ENCODE measurements at places on chromosomes 7 and 10.

DNA sequence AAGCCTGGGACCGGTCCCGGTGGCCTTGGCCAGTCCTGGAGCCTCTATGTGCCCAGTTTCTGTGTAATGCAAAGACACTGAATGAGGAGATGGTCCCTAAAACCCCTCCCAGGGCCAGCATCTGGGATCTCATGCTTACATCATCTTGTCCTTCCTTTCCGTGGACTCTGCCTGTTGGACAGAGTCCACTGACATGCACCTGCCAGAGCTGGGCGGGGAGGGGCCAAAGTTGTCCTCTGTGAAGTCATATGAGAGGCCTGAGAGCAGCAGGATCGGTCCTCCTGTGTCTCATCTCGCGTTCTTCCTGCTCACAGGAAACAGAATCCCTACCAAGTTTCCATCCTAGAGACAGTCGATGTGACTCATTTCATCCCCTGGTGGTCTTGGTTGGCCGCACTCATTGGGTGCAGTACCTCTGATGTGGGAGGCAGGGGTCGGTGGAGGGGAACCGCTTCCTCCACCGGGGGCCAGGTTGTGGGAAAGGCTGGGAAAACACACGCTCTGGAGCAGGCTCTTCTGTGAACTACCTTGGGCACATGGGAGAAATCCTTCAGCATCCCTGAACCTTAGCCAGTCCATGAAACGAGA lies 389.6 kb upstream of the PODXL start:
- no peak for DNase-seq

GRCh38 chr10:131094527-131095312 lies 216.8 kb downstream of the TCERG1L start:
- no peak for DNase-seq

DNA sequence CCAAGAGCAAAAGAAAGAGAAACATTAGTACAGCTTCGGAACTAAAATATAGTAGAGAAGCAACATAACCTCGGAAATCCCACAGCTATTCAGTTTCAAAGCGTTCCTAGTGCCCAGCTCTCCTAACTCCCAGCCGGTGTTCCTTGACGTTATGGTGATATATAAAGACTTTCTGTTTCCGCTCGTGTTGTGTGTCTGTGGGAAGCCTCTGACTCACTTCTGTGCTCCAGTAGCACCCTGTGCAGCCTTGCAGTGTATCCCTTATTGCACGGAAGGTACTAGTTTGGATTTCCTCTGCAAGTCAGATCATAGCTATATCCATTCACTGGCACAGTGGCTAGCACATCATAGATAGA lies 535 bp downstream of the ASAH2B start:
- DNase-seq = no peak

DNA sequence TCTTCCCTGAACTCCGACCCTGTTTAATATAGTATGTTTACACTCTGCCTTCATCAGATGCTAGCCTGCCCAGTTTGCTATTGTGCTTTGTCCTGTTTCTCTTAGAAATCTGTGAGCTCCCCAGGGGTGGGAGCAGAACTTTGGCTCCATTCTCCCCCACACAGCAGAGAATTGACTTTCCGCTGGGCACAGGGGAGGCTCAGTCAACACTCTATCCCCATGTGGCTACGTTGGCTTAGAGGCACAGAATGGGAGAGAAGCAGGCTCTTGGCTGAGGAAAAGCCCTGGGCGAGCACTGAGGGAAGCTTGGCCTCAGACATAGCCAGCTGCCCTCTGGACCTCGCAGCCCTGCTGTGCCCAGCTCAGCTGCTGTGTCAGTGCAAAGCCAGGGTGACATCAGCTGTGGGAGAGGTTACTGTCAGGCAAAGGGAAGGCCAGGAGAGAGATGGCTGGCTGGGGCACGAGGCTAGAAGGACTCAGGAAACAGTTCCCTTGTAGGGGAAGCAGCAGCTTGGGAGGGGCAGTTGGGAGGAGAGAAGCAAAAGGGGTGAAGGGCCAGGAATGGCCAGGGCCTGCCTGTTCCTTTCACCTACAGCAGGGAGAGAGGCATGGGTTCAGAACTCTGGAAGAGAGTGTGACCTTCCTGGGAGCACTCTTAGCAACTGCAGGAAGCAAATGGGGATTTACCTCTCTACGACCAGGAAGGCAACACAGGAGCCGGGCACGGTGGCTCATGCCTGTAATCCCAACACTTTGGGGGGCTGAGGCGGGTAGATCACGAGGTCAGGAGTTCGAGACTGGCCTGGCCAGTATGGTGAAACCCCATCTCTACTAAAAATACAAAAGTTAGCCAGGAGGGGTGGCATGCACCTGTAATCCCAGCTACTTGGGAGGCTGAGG lies 5.8 kb upstream of the SCD start:
- DNase-seq = no peak

GRCh38 chr7:51592842-51593599 lies 276.4 kb upstream of the COBL start:
- DNase-seq = no peak

- DNase-seq = no peak
These were observed 304.1 kb downstream of the GRM8 start for GRCh38 chr7:126948664-126949063.

- no peak for DNase-seq
These were observed 73.2 kb downstream of the TNS3 start for GRCh38 chr7:47508389-47509380.

GRCh38 chr7:37173670-37174069 lies 275.0 kb downstream of the ELMO1 start:
- DNase-seq = no peak

DNA sequence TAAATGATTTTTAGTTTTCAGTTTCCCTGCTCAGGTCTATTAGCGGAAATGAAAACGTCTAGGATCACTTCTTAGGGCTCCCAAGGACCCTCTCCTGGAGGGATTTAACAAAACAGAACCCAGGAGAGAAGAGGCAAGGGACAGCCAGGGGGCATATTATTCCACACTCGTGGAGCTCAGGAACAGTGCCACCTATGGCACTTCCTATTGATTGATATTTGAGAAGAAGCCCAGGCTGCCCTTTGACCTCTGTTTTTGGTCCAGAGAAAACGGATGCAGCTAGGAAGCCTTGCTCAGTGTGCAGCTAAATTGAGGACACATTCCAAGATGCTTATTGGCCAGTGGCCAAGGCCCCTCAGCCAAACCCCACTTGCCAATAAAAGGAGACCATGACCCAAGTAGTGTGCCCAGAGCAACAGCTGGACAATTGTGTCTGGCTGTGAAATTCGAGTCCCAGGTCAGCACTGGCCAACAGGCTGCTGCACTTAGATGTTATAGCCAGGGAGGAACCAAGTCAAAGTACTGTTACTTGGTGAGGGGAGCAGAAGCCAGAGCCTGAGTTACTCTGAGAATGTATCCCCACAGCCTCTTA lies 24.0 kb upstream of the GPNMB start:
- DNase-seq = no peak
